ENCODE measurements at places on chromosomes 5 and 9. TPM values are rescaled to one million over a fixed set of nuclear protein-coding genes. Genes with fewer than 3 reads are reported as not detected.

Gene SLC12A7
- total RNA-seq = 140 TPM

- DNase-seq = no peak
Observed at GRCh38 chr5:21810737-21811316, 1042.3 kb downstream of the CDH12 start.

DNA sequence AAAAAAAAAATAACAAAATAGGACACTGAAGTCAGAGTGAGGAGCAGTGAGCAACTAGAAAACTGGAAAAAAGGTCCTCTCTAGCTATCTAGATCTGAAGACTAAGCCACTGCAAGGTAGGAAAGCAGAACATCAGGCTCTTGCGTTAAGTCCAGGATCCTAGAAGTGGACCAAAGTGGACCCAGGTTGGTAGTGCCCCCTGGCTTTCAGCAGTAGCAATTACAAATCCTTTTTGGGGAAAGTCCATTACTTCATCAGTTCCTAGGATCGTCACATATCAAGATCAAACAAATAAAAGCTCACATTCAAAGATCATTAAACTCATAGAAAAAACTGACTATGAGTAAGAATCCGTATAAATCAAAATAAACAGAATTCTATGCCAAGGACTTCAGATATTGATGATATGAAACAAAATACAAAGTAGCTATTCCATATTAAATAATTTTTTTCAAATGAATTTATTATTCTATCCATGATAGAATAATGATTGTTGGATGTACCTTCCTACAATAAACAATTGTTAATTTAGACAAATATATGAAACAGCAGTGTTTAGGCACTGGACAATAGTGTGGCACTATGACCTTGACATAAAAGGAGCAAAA lies 6.5 kb upstream of the RICTOR start:
- DNase-seq = no peak

GRCh38 chr5:122638581-122638980 lies 136.3 kb upstream of the SNX2 start:
- DNase-seq = no peak

GRCh38 chr5:32027093-32027716 lies 146.9 kb downstream of the GOLPH3 start:
- no peak for DNase-seq

DNA sequence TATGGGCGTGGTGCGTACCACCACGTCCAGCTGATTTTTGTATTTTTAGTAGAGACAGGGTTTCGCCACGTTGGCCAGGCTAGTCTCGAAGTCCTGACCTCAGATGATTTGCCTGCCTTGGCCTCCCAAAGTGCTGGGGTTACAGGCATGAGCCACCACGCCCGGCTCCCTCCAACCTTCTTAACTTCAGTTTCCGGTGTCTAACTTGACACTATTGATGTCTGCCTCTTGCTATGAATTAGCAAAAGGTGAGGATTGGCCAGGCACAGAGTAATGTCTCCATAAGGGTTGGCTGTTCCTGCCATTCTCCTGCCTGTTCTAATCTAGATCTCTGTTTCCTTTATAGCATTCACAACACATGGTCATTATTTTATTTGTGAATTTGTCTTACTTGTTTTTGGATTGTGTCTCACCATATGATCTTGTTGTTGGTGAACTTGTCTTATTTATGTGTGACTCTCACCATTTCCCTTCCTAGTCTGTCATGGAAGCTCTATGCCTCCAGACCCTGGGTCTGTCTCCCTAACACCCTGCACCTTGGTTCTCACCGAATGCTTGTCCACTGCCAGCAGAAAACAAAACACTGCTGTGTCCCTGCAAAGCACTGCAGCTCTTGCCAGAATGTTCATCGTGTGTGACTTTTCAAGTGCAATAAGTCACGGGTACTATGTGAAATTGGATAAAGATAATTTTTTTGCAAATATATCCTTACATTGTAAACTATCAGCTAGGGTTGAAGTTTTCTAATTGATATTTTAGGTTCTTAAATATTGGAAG lies 26.0 kb downstream of the BASP1 start:
- no peak for DNase-seq

GRCh38 chr9:84759300-84759750 lies 89.8 kb downstream of the NTRK2 start:
- DNase-seq = no peak
